A549 (cell line): ENCODE measurements at places on chromosomes 6 and 20.

DNA sequence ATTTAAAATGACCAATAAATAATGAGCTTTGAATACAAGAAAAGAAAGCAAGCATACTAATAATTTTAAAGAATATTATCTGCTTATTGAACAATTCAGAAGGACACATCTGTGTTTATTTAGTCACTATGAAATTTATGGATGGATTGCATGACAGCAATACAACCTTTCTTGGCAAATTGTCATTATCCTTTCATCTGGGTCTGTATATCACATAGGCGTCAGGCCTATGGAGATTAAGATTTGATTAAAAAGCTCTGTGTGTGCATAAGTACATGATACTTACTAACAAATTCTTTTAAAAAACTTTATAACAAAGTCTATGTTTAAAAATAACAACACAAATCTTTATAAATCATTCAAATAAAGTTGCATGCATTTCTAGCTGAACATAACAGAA is 1394.4 kb downstream of the KHDRBS2 start:
- DNase-seq, result no peak

DNA sequence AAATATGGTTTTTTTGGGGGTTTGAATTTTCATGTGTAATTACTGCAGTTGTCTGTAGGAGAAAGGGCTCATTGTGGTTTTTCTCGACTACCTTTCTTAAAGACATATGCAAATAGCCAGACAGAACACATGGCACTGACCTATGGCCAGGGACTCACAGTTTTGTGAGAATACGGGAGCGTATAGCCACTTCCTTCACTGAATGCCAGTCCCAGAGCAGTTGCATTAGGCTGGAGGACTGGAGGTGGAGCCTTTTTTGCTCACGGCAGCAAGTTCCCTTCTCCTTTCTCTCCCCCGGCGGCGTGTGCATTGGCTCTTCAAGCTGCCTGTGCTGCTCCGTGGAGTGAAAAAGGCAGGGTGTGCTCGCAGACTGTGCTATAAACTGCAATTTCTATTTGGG is 114.9 kb downstream of the AKAP7 start:
- DNase-seq, result no peak

- DNase-seq, result no peak
Measured at GRCh38 chr20:33019465-33020277, 11.8 kb upstream of the BPIFB6 start.

DNA sequence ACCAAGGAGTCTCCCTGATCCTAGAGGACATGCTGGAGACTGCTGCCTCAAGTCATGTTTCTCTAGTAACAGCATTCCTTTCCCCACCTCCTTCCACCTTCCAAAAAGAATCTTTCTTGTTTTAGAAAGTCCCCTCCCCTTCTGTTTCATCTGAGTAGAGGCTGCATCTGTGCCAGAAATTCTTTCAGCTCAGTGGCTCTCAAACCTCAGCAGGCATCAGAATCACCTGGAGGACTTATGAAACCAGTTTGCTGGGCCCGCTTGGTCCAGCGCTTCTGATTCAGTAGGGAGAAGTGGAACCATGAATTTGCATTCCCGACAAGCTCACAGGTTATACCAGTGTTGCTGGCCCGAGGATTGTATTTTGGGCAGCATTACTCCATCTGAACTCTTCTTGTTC is 55.1 kb downstream of the TMEM200A start:
- no peak for DNase-seq

DNA sequence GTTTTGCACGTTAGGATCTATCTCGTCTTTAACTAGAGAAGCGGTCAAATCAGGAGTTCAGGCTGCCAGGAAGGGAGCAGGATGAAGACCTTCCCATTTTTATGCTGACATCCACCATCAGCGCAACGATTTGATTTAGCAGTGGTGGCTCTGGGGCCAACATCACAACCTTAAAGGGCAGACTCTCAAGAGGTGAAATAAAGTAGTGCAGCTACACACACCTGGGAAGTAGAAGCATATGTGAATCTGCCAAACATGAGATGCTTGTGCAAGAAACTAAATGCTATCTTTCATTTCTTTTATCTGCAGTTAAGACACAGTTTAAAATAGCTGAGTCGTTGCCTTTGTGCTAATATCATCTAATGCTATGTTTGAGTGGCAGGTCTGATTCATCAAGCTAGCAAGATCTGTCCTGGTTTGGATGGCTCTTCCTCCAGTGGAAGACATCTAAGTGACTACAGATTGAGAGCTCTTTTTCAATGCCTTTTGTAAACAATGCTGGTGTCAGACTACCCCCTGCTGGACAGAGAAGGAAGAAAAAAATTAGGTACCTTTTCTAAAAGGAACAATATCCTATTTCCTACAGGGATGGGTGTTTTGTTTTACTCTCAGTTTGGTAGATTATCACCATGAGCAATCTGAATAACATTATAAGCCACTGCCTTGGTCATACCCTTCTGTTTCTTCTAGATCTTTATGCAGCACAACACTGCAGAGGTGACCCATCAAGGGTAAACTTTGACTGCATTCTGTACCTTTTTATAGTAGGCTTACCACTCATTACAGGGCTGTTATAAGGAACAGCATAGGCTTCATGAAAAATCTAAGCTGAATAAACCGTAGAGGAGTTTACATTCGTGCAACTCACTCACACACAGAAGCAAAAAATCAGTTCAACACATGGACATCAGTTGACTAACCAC is 171.6 kb upstream of the FBXL4 start:
- DNase-seq, result peak; percentile 27

DNA sequence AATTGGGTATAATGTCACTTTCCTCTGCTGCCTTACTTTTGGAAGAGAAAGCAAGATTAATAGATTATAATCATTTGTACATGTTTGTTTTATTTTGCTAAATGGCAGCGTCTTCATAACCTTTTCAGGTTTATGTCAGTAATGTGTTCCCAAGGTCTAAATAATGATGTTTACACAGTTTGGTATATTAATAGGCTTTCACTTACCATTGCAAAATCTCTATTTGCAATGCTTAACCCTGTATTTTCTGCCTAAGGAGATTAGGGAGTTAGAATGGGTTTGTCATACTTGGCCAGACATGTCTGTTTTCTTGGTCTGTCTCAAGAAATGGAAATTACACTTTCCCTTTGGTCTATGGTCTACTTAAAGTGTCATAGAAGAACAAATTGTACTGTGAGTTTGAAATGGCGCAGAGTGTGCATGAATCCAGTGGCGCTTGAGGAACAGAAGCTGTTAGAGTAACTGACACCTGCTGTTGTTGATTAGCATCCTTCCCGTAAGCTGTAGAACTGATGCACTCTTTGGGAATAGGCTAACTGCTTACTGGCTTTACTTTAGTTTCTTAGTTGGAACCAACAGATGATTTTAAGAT is 261.1 kb downstream of the SAMD5 start:
- DNase-seq, result no peak

DNA sequence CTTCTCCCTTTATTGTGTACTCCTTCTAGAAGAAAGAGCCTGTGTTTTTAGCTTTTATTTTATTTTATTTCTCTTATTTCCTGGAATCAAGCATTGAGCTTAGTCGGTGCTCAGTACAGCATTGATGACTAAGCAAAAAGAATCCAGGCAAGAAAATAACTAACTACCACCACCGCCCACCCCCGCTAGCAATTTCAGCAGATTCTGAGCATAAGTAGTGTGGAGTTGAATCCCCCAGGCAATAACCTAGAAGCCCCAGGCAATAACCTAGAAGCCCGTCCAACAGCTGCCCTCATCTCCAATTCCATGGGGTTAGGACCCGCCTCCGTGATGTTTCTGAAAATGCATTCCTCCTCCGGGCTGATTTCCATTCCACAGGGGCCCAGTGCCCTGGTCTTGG is 258.0 kb upstream of the TAB2 start:
- DNase-seq, result no peak

- DNase-seq, result no peak
Measured at GRCh38 chr6:15870333-15871043, 207.7 kb upstream of the DTNBP1 start.
